Kidney tubule cell (primary cell): ENCODE measurements at places on chromosomes 5 and 9.
A peak's percentile ranks its signal among the peaks of the same experiment; 100 is the strongest.

DNA sequence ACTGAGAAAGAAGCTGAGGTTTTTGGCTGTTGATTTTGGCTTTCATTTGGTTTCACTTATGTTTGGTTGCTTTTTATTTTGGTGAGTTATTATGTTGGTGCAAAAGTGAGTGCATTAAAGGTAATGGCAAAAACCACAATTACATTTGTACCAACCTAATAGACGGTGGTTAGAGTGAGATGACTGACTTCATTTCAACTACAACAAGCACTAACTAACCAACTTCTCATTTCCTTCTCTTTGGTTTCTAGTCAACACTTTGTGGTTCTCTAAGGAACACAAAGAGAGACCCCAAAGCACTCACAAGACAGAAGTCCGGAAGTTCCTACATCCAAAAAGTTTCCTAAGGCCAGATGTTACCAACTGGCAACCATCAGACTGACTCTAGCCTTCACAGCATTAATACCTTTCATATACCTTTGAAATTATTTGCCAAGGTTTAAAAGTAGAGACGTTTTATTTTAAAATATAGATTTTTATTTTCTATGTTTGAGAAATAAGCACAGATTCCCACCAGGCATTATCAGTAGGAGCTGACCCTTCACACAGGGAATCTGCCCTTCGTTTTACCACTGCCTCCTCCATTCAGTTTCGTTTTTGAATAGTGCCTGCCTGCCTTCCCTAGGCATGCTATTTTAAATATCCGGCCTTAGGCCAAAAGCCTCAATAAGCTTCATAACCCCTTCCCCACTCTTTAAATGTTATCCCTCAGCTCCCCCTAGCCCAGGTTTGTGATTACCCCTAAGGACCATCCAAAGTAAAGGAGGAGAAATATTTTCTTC, 301.1 kb upstream of the PTGER4 start:
- no peak for DNase-seq

- no peak for DNase-seq
Measured at GRCh38 chr9:8484597-8485191, 685.1 kb upstream of the DMAC1 start.

GRCh38 chr5:112174959-112175594, 244.0 kb downstream of the EPB41L4A start:
- DNase-seq, result peak; percentile 68

- no peak for DNase-seq
Measured at GRCh38 chr5:61532983-61533382, 200.9 kb downstream of the ZSWIM6 start.

- DNase-seq, result peak; percentile 59
Measured at GRCh38 chr5:91641730-91642350, 258.7 kb upstream of the ARRDC3 start.

DNA sequence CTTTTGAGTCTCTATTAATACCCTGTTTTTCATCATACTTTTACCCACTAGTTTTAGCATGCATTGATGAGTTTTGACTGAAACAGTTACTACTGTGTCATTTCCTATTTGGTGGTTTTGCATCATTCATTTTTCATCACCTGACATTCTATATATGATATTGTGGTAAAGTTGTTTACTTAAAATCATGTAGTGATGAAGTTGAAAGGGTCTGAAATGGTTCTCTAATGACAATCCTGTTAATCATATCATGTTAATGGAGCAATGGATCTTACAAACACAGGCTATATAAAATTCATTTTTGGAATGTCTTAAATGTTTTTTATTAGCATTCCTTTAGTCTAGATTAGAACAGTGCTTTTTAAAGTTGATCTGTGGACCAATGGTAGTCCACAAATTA, 84.1 kb downstream of the ERBIN start:
- DNase-seq, result no peak

GRCh38 chr5:150644514-150644913, 4.1 kb downstream of the SYNPO start:
- peak; percentile 37 for DNase-seq

- no peak for DNase-seq
Measured at GRCh38 chr9:122186301-122186700, 26.6 kb downstream of the MORN5 start.

DNA sequence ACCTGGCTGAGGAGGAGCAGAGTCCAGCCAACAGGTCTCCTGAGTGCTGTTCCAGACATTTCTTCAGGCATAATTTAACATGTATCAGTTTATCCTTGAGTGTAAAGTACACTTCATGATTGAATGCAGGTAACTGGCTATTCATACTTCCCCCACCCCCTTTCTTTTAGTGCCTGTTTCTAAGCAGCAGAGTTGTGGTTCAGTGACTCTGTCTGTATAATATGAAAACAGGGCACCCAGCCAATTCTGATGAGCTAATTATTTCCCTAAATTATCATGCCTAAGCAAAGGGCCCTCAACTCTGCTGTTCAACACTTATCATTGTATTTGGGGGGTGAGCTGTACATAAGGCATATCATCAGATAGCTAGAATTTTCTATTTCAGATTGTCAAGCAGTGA, 51.9 kb upstream of the ZSWIM6 start:
- peak; percentile 93 for DNase-seq

DNA sequence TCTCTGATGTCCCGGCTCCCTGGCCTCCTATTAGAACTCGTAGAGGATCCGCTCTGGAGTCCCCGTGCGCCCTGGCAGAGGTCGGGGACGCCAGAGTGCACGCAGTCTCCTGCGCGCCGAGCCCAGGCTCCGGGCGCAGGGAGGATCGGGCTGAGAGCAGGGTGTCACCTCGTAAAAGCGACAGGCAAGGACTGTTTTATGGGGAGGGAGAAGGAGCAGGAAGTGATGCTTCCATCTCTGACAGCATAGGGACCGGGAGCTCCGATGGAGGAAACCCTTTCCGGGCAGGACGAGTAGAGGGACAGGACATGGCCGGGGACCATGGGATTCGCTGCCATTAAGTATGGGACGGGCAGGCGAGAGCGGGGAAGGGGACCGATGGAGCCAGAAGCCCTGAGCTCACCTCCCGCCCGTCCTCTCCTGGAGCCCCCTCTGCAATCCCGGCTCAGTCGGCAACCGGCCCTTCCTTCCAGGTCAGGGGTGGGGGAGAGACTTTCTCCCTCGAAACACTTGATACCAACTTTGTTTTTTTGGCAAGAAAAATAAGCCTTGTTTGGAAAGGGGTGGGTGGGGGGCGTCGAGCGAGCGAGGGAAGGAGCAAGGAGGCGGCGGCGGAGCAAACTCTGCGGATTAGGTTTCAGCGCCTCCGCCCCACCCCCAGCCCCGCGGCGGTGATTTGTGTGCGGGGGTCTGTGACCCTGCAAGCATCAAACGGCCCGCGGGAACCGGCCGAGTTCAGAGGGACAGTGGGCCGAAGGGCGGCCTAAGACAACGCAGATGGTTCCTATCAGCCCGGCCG, 12.6 kb downstream of the LMX1B start:
- DNase-seq, result peak; percentile 8

- DNase-seq, result no peak
Measured at GRCh38 chr9:21687351-21687750, 115.1 kb upstream of the MTAP start.

DNA sequence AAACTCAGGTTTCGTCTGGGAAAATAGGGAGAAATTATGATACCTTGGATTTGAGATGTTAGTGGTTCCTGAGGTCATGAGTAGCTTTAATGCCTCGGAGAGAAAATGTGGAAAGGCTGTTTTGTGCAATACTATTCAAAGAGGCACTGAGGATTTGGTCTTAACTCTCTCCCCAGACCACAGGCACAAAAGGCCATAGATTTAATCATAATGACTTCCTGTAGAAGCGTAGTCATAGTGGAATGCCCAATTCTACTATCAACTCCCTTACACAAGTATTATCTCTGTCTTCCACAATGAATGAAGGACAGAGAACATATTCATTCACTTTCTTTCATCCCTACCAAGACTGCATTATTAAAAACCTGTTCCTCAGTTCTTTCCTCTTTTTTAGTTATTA, 153.0 kb upstream of the FTMT start:
- DNase-seq, result no peak

DNA sequence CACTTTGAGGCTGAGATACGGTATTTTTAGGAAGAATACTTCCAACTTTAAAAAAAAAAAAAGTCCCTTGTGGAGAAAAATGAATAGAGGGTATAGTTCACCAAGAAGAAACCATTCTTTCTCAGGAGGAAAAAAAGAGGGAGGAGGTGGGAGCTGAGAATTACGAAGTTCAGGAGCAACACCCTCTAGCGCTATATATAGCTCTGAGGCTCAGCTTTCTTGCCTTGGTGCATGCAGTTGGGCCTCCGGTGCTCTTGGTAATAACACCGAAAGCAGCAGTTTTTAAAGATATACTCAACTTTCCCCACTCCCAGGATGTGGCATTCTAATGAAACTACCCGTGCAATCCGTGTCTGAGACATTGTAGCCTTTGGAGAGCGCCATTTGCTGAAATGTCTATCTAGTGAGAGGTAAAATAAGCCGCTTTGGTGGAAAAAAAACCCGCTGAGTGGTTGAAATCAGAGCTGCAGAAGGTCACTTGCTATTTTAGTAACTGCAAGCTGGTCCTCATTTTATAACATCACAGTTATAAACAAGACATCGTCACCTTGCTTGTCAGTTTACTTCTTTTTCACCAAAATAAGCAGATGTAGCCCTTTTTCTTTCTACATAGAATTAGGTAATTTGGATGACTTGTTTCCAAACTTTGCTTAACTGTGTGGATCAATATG, 156.4 kb downstream of the RORB start:
- DNase-seq, result no peak

- DNase-seq, result no peak
Measured at GRCh38 chr9:108811944-108812343, 43.8 kb downstream of the ACTL7B start.

DNA sequence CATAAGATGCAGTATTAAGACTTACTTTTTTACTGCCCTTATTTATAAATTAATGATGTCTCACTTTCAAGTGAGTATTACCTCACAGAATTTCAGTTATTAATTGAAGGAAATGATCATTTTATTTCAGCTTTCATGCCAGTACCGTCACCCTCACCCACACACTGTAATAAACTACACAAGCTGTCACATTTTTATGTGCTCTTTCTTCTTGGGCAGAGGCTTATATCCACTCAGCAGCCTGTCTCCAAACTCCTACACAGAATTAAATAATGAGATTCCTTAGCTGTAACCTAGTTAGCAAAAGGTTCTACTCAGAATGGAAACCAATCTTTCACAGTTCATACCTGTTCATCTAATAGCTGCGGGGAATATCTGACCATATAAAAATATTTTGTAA, 1915.8 kb upstream of the CDH6 start:
- DNase-seq, result no peak

DNA sequence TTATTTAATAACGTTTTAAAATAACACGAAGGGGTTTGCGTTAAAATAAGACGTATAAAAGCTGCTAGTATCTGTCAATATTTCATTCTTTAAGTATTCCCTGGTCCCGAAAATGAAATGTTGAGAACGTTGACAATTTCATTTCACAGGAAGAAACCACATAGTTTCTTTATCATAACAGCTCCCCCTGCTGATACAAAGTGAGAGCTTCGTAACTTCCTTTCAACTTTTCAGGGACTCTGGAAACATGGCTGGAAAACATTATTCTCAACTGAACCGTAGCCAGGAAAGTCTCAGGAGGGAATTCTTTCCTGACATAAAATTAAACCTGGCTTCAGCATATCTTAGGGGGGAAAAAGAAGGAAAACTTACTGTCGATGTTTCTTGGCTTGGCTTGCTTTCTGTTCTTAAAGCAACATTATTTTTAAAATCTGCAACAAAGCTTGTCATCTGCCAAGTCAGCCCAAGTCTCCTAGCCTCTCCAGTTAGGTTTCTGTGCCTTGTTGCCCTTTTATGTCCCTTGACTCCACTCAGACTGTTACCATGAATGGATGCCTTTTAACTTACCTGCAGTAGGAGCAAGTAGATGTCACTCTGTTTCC, 122.9 kb upstream of the DAB2 start:
- peak; percentile 70 for DNase-seq

DNA sequence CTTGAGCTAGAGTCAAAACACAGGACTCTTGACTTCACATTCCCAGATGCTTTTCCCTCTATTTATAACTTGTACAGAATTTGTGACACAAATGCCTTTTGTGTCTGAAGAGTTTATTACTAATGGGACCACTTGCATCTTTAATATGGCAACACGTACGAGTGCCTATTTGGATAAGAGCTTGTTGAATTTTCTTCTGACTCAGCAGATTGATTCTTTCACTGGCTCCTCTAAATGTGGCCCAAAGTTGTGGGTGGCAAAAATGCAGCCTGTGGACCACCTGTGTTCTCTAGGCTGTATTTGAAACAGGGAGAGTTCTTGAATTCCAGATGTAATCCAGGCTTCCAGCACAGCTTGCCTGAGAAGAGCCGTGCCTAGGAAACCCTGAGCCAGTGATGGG, 34.1 kb upstream of the ERCC6L2 start:
- DNase-seq, result no peak

- no peak for DNase-seq
Measured at GRCh38 chr9:13616491-13617035, 337.1 kb upstream of the MPDZ start.

- peak; percentile 73 for DNase-seq
Measured at GRCh38 chr5:56409331-56410190, 176.4 kb upstream of the ANKRD55 start.

GRCh38 chr5:39948341-39948740, 523.6 kb upstream of the DAB2 start:
- DNase-seq, result no peak

- peak; percentile 81 for DNase-seq
Measured at GRCh38 chr5:9869616-9870288, 239.6 kb upstream of the TAS2R1 start.

GRCh38 chr5:56900858-56901578, 8.4 kb upstream of the SETD9 start:
- DNase-seq, result peak; percentile 66

- DNase-seq, result no peak
Measured at GRCh38 chr9:99319048-99319447, 97.0 kb downstream of the SEC61B start.

GRCh38 chr9:87149799-87150198, 202.5 kb upstream of the GAS1 start:
- DNase-seq, result no peak

GRCh38 chr5:178074266-178074952, 38.9 kb upstream of the N4BP3 start:
- no peak for DNase-seq

DNA sequence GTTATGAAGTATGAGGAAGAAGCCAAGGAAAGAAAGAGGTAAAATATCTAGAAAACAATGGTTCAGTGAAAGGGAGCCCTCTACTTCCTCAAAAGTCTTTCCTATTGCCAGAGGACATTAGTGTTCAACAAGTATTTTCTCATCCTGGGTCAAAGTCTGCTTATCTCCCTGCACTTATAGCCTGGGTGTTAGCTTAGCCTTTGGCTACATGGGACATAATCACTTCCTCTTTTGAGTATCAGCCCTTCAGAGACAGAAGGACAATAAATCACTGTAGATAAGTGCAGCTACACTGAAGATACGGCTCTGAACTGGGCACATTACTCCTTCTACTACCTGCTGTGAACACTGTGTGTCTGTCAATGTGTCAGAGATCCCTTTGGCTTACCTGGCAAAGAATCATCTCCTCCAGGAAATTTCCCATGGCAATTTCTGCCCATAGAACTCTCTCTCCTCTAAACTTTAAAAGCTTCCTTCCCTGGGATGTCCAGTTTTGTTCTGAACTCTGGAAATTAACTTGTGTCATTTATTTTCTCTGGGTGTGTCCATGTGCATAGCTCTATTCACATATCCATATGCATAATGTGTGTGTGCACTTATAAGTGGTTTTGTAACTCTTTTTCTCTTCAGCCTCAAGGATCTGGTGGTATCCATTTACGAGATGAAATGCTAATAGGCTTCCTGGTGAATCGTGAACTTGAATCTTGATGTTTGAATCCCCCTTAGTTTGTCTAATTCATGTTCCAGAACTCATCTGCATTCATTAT, 30.0 kb upstream of the RECK start:
- no peak for DNase-seq

GRCh38 chr9:133276001-133276884, 1.2 kb upstream of the ABO start:
- no peak for DNase-seq
